Mucosa of gallbladder (tissue), 1 donor: ENCODE measurements at places on chromosomes 6 and 20. TPM values are rescaled to one million over a fixed set of nuclear protein-coding genes. Genes with fewer than 3 reads are reported as not detected.

GRCh38 chr6:89610149-89610642 lies 28.4 kb downstream of the LYRM2 start:
- DNase-seq: peak; percentile 65

The SLC22A23 gene
- total RNA-seq: 46.0 TPM

- no peak for DNase-seq
Observed at GRCh38 chr20:42613076-42613475, 576.6 kb downstream of the PTPRT start.

DNA sequence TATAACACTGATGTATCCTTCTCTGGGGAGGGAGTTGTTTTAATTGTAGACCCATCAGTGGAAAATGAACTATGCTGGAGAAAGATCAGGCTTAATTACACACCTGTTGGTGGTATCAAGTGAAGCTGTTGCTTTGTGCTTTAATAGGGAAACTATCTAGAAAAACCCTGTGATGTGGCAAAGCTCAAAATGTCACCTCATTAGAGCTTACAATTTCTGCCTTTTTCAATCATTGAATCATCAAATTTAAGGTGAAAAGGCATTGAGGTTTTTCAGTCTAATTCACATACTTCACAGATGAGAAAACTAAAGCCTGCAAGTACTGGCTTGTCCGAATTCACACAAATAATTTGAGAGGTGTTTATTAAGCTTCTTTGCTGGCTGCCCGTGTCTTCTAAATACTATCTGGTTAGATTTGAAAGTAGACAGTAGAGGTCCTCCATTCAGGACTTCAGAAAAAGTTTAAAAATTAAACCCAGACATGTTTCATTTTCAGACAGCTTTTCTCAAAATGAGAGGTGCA lies 143.3 kb upstream of the MAP3K7 start:
- no peak for DNase-seq

GRCh38 chr20:34946661-34947060 lies 8.9 kb downstream of the GSS start:
- no peak for DNase-seq

DNA sequence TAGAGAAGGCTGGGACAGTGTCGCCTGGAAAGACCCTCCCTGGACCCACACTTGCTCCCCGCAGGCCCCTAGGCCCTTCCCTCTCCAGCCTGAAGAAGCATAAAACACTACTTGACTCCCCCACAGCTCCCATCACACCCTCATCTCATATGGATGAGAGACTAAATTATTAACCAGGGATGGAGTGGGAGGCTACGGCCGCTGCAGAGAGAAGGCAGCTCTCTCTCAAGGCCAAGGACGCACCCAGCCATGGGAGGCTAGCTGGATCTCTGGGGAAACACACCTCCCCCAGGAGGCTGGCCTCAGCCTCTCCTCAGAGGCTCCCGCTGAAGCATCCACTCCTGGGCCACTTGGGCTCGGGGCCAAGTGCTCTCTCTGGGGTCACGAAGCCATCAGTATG lies 102.5 kb downstream of the GRM4 start:
- no peak for DNase-seq

- DNase-seq: no peak
Observed at GRCh38 chr6:134289204-134289575, 28.7 kb downstream of the SGK1 start.

The ZNF311 gene
- total RNA-seq: 2.8 TPM

- DNase-seq: no peak
Observed at GRCh38 chr6:39440039-39440426, 117.5 kb upstream of the KCNK16 start.

DNA sequence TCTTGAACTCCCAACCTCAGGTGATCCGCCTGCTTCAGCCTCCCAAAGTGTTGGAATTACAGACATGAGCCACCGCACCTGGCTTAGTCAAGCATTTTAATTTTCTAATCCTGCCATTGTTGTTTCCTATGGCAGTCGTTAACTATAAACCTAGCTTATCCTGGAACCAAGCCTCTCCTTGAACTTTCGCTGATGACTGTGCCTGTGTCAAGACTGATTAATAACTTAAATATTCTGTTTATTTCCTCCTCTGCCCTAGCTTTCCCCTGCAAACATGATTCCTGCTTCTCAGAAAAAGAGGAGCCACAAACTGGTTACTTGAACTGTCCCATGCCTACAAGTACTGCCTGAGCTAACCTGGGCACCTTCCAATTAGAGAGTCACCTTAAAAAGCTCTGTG lies 1.5 kb downstream of the VNN1 start:
- peak; percentile 66 for DNase-seq

DNA sequence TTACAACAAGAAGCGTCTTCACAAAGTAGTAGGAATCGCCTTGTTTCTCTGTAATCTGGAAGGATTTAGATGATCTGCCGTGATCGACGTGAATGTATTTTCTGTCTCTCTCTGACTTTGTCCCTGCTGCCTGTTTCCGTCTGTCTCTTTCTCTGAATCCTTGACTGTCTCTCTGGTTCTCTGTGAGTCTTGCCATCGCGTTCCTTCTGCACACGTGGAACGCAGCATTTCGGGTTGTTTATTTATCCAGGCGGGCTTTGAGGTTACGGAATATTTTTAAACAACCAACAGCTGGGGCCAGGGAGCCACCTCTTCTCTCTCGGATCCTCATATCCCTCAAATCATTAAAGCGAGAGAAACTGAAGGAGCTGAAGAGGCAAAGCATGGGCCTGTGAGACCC lies 215.9 kb downstream of the ZDHHC14 start:
- DNase-seq: no peak

GRCh38 chr20:50704971-50705370 lies 13.6 kb upstream of the RIPOR3 start:
- no peak for DNase-seq

The TULP1 gene
- not detected for total RNA-seq

DNA sequence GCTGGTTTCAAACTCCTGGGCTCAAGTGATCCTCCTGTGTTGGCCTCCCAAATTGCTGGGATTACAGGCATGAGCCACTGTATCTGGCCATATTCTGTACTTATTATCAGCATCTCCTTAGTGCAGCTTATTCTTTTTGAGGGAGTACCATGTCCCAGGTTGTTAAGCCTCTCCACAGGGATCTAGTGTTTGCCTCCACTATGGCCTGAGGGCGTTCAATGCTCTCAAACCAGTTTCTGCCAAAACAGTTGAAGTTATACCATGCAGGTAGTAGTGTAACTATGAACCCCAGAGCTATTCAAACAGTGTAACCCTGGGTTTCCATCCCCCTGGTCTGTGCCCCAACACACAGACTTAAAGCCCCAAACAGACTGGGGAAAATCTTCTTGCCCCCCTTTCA lies 81.7 kb downstream of the BACH2 start:
- DNase-seq: no peak

DNA sequence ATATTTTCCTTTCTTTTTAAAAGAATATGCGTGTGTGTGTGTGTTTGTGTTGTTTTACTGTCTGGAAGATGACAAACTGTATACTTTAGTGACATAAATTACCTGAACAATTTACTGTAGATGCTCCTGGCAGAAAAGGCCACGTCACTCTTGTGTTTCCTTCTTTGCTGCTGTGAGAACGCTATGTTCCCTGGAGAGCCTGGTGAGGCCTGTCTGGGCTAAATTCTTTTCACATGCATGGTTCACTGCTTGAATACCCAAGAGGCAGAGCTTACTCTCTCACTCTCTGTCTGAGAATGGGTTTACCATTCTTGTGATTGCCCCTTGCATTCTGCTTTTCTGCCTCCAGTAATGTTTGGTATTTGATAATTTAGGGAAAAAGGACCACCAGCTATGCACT lies 64.3 kb downstream of the EDN1 start:
- DNase-seq: peak; percentile 40

DNA sequence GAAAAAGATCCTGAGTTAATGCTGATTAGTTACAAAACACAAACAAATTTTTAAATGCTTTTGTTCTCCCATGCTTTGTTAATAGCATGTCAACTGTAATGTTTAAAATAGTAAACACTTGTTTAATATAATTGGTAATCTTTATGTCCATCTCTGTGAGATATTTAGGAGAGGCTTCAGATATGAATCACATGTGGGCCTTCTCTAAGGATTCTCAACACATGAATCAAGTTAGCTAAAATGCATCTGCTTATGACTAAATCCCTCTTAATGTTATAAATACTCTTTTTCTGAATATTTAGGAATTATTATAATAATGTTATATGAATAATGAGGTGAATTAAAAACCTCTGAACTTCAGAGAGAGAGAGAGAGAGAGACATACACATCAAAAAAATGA lies 345.9 kb upstream of the MANEA start:
- no peak for DNase-seq

The EYA2 gene
- total RNA-seq: 2.1 TPM

- no peak for DNase-seq
Observed at GRCh38 chr6:24960991-24961475, 25.3 kb upstream of the RIPOR2 start.

DNA sequence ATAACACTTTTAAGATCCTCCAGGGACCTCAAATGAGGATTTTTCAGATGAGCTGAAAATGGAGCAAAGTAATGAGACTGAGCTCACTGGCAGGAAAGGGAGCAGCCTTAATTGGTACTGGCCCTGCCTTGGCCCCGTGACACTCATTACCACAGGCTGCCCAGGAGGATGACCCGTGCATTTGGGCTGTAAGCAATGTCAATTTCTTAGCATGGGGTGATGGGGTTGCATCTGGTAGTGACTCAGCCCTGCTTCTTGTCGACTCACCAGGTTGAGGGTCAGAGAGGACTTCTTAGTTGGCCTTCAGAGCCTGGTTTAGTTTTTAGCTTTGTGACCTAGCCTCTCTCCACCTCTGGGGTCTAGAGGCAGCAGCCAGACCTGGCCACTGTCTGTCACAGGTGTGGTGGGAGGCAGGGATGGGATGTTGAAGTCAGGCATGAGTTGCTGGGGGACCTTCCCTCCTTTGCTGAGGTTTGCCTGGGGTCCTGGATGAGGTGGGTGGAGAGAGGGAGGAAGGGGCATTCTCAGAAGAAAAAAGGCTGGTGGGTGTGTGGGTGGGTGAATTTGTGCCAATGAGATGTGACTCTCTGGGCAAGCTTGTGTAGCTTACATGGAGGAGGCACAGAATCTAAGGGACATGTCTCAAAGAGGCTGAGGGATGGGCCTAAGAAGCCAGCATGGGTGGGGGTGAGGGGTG lies 25.9 kb upstream of the EPB41L1 start:
- no peak for DNase-seq

DNA sequence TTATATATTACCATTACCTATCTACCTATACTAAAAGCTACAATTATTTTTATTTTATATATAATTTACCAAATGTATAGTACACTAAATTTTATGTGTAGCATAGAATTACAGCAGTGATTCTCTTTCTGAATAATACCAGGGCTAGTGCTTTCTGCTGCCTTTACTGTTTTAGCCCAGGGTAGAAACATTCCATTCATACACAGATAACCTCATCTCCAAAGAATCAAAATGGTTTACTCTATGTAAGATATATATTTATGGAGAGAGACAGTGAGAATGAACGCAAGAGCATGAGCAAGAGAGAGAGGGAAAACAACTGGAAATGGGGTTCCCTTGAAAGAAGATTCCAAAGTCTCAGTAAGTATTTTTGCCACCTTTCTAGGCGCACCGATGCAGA lies 56.3 kb upstream of the ATXN1 start:
- DNase-seq: no peak
